ENCODE measurements at places on chromosomes 16 and 17. TPM values are rescaled to one million over a fixed set of nuclear protein-coding genes. Genes with fewer than 3 reads are reported as not detected.

GRCh38 chr17:81514739-81515529 lies 2.3 kb upstream of the ACTG1 start:
- no peak for DNase-seq
- H3K4me3 ChIP-seq: peak overlapping the region; percentile 99
- no peaks in the 10 kb centered on the region for H3K27me3 ChIP-seq
- H3K36me3 ChIP-seq: peaks cover 14% of the 10 kb centered on the region
- peak overlapping the region; percentile 99 for H3K27ac ChIP-seq

Gene HLF
- 7.7 TPM for total RNA-seq

Gene KRTAP9-4
- total RNA-seq: not detected

Gene PRR35
- not detected for total RNA-seq

DNA sequence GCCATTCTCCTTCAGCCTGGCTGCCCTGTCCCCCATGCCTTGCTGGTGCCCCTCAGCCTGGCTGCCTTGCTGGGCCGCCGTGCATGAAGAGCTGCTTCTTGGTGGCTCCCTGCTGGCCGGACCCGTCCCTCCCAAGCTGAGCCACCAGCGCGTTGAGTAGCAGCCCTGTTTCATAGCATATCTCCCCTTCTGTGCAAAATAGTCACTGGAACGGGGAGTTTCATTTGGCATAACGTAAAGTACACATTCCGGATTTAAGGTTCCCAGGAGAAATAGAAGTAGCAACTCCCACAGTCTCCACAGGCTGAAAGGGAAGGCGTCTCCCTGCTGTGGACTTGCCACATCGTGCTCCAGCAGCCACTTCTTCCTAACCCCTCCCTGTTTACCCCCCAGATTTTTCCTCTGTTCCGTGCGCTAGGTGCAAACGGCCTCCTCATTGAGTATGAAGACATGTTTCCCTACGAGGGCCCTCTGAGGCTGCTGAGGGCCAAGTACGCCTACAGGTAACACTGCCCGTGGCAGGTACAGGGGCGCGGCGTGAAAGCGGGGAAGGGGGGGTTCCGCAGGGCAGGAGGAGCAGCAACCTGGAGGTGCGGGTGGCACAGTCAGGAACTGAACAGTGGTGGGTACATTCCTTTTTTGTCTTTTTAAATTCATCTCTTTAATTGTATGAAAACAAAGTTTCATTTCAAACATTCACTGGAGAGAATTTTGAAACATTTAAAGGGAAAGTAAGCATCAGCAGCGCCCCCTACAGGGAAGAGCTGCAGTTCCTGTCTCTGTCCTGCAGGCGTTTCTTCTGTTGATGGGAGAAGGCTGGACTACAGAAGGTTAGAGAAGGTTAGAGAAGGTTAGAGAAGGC lies 5.8 kb upstream of the OGFOD3 start:
- no peak overlapping the region for H3K4me3 ChIP-seq
- no peak overlapping the region for H3K27ac ChIP-seq
- no peaks in the 10 kb centered on the region for H3K27me3 ChIP-seq
- H3K4me1 ChIP-seq: peaks cover 3% of the 10 kb centered on the region

GRCh38 chr16:12802661-12803060 lies 1.0 kb downstream of the CPPED1 start:
- no peaks in the 10 kb centered on the region for H3K36me3 ChIP-seq
- H3K4me3 ChIP-seq: peak overlapping the region; percentile 73
- H3K27me3 ChIP-seq: no peaks in the 10 kb centered on the region
- H3K27ac ChIP-seq: peak overlapping the region; percentile 86
- peaks cover 15% of the 10 kb centered on the region for H3K4me1 ChIP-seq
- no peak for DNase-seq

DNA sequence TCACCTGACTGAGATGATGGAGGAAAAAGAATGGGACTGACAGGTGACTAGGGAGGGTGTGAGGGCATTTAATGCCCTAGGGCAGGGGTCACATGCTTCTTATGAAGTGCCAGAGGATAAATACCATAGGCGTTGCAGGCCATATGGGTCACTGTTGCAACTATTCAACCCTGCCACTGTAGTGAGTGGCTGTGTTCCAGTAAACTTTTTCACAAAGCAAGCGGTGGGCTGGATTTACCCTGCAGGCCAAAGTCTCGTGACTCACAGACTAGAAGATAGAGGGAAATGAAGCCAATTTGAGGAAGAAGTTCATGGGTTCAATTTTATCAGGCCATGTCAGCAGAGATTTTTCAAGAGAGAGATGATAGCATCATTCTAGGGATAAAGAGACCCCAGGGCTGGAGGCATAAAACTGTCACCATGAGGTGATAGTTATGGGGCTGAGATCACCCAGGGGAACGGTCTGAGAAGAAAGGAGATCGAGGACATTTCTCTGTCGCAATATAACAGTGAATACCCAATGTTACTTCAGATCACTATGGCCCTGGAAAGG lies 8.6 kb downstream of the ARHGAP17 start:
- H3K27me3 ChIP-seq: no peaks in the 10 kb centered on the region
- peaks cover 9% of the 10 kb centered on the region for H3K36me3 ChIP-seq
- no peak overlapping the region for H3K27ac ChIP-seq

Gene GLTPD2
- total RNA-seq: 1.1 TPM

Gene TERB1
- not detected for total RNA-seq

DNA sequence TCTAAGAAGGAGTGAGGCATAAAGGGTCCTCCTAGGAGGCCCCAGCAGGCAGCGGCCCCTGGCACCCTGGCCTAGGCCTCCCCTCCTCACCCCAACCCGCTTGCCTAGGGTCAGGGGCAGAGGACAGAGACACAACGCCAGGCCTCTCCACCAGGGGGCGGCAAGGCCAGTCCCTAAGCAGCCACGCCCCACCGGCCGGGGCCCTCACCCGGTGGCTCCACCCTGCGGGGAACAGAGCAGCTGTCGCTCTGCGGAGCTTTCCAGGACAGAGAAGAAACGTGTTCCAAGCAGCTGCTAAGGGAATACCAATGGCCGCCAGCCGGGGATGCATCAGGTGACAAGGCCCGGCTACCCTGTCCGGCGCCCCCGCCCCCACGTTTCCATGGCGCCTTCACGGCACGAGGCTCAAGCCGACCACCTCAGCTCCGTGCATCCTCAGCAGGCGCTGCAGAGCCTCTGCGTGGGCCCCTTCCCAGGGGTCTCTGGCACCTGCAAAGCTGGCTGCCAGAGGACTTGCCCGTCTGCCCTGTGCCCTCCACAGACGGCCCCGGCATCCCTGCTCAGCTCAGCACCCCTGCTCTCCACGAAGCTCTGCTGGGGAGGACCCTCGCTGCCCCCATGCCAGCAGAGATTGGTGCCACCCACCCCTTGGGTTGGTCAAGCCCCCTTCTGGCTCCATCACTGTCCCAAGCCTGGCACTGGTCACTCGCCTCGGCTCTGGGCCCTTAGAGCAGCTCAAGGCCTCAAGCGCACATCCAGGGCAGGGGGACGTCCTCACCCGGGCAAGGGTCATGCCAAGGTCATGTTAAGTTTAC lies 5.6 kb downstream of the ZNF598 start:
- H3K27me3 ChIP-seq: no peaks in the 10 kb centered on the region
- peaks cover 57% of the 10 kb centered on the region for H3K36me3 ChIP-seq
- peak; percentile 49 for DNase-seq
- H3K4me3 ChIP-seq: no peak overlapping the region
- H3K4me1 ChIP-seq: peaks cover 59% of the 10 kb centered on the region

DNA sequence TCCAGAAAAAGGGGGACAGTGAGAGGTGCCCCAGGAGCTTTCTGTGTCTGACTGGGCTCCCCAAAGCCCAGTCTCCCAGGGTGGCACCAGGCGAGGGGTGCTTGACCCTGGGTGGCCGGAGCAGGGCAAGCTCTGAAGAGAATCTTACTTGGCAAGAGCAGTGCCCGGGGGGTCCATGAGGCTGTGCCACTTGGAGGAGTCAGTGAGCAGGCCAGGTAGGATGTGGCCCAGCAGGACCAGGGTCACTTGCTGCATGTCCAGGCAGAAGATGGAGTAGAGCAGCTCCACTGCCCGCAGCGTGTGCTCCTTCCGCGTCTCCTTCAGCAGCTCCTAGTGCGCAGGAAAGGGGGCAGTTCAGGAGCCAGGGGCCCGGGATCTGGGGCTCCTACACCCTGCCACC lies 7.3 kb downstream of the CSF3 start:
- H3K4me1 ChIP-seq: peaks cover 75% of the 10 kb centered on the region
- H3K36me3 ChIP-seq: peaks cover 9% of the 10 kb centered on the region
- H3K27me3 ChIP-seq: no peaks in the 10 kb centered on the region

Gene KRT17
- 67.2 TPM for total RNA-seq

Gene CEP295NL
- total RNA-seq: 1.4 TPM

DNA sequence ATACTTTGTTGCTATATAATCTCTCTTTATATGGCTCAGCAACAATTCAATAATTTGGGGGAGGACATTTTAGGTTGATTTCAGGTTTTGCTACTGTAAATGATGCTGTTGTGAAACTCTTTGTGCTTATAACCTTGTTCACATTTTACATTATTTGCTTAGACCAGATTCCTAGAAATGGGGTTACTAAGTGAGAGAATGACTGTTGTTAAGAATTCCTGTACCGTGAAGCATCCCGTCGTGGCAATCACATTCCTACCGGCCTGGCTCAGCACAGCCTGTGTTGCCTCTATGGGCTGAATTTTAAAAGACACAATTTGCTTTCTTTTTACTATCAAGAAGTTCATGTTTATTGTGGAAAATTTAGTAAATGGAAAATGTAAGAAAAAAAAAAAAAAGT lies 31.4 kb downstream of the B9D1 start:
- H3K4me1 ChIP-seq: no peaks in the 10 kb centered on the region
- H3K27me3 ChIP-seq: no peaks in the 10 kb centered on the region
- no peak overlapping the region for H3K4me3 ChIP-seq
- no peak for DNase-seq
- H3K36me3 ChIP-seq: peaks cover 18% of the 10 kb centered on the region

GRCh38 chr17:73013301-73013700 lies 79.2 kb downstream of the SLC39A11 start:
- no peak overlapping the region for H3K27ac ChIP-seq
- DNase-seq: no peak
- no peaks in the 10 kb centered on the region for H3K4me1 ChIP-seq
- H3K27me3 ChIP-seq: no peaks in the 10 kb centered on the region
- H3K36me3 ChIP-seq: no peaks in the 10 kb centered on the region

DNA sequence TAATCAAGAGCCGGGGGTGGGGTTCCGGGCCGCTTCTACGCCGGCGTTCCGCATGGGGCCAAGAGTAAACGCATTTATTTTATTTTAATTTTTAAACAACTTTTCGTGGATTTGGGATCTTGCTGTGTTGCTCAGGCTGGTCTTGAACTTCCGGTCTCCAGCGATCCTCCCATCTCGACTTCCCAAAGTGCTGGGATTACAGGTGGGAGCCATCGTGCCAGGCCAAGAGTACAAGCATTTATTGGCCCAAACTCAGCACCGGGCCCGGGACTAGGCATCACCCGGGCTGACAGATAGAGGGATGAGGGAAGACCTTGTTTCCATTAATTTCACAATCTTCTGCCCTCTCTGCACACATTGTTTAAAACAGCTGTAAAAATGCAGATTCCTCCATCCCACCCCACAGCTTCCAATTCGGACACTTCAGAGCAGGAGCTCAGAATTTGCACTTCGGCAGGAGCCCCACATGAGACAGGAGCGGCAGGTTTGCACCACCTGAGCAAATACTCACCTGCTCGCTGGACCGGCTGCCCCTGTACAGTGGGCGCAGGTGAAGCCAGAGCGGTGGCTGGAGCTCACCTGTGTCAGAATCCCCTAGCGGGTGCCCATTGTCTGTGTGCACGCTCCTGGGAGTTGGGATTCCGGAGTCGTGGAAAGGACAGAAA lies 663 bp upstream of the GINS2 start:
- H3K27me3 ChIP-seq: peaks cover 35% of the 10 kb centered on the region
- no peaks in the 10 kb centered on the region for H3K36me3 ChIP-seq
- no peak for DNase-seq
- no peak overlapping the region for H3K27ac ChIP-seq
- H3K4me3 ChIP-seq: peak overlapping the region; percentile 35
- peaks cover 8% of the 10 kb centered on the region for H3K4me1 ChIP-seq

Gene TLCD3A
- total RNA-seq: 31.9 TPM

- H3K36me3 ChIP-seq: peaks cover 11% of the 10 kb centered on the region
- no peak overlapping the region for H3K27ac ChIP-seq
- peaks cover 35% of the 10 kb centered on the region for H3K4me1 ChIP-seq
- H3K4me3 ChIP-seq: no peak overlapping the region
- DNase-seq: no peak
Observed at GRCh38 chr16:28110074-28110473, 46.6 kb upstream of the GSG1L start.

GRCh38 chr17:71286625-71287024 lies 834.2 kb upstream of the SOX9 start:
- H3K4me3 ChIP-seq: no peak overlapping the region
- no peaks in the 10 kb centered on the region for H3K27me3 ChIP-seq
- H3K36me3 ChIP-seq: no peaks in the 10 kb centered on the region
- DNase-seq: no peak

Gene CCL7
- not detected for total RNA-seq

- H3K4me3 ChIP-seq: peak overlapping the region; percentile 92
- peaks cover 50% of the 10 kb centered on the region for H3K4me1 ChIP-seq
- no peaks in the 10 kb centered on the region for H3K27me3 ChIP-seq
- peaks cover 27% of the 10 kb centered on the region for H3K36me3 ChIP-seq
Observed at GRCh38 chr17:80992948-80993624, 1.4 kb downstream of the CHMP6 start.

- no peak for DNase-seq
- no peaks in the 10 kb centered on the region for H3K4me1 ChIP-seq
- no peaks in the 10 kb centered on the region for H3K36me3 ChIP-seq
- H3K27ac ChIP-seq: no peak overlapping the region
- H3K27me3 ChIP-seq: no peaks in the 10 kb centered on the region
Observed at GRCh38 chr17:70677783-70678647, 508.7 kb downstream of the KCNJ2 start.

Gene CCDC200
- not detected for total RNA-seq

GRCh38 chr17:36742267-36743000 lies 141.1 kb downstream of the MRM1 start:
- H3K27me3 ChIP-seq: no peaks in the 10 kb centered on the region
- no peak overlapping the region for H3K27ac ChIP-seq
- no peak overlapping the region for H3K4me3 ChIP-seq

- H3K4me1 ChIP-seq: peaks cover 66% of the 10 kb centered on the region
- peak; percentile 67 for DNase-seq
- peaks cover 8% of the 10 kb centered on the region for H3K36me3 ChIP-seq
- H3K27ac ChIP-seq: peak overlapping the region; percentile 99
- H3K4me3 ChIP-seq: peak overlapping the region; percentile 59
Observed at GRCh38 chr17:1716912-1717695, 6.9 kb upstream of the TLCD2 start.

DNA sequence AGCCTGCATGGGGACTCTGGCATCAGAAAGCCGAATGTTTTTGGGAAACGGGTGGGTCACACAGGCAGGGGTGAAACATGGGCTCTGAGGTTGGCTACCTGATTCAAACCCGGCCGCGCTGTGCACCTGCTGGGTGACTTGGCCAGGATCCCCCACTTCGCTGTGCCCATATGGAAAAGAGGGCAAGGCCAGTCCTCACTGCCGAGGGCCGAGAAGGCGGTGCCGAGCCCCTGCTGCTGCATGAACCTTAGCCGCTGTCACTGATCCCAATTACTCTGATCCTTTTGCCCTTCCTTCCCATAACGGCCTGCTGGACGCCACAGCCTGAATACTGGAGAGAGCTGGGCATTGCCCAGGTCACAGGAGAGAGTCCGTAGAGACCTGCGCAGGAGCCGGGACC lies 17.7 kb downstream of the KDM8 start:
- no peak overlapping the region for H3K27ac ChIP-seq
- DNase-seq: no peak
- H3K4me1 ChIP-seq: peaks cover 24% of the 10 kb centered on the region
- peaks cover 7% of the 10 kb centered on the region for H3K36me3 ChIP-seq
- H3K27me3 ChIP-seq: no peaks in the 10 kb centered on the region

- no peak for DNase-seq
- H3K36me3 ChIP-seq: no peaks in the 10 kb centered on the region
- H3K27me3 ChIP-seq: peaks cover 100% of the 10 kb centered on the region
- peaks cover 55% of the 10 kb centered on the region for H3K4me1 ChIP-seq
Observed at GRCh38 chr17:48588528-48588927, 1.5 kb downstream of the HOXB3 start.

GRCh38 chr16:50201787-50202186 lies 48.7 kb downstream of the TENT4B start:
- no peak for DNase-seq
- peaks cover 61% of the 10 kb centered on the region for H3K4me1 ChIP-seq
- no peak overlapping the region for H3K27ac ChIP-seq
- no peaks in the 10 kb centered on the region for H3K27me3 ChIP-seq

Measured in esophagus squamous epithelium (tissue), 5 donors.